ENCODE measurements at places on chromosomes 12 and 14.

GRCh38 chr12:122834104-122834920, 945 bp upstream of the HIP1R start:
- DNase-seq: peak; percentile 19

- DNase-seq: no peak
Measured at GRCh38 chr14:26841920-26842741, 244.3 kb upstream of the NOVA1 start.

DNA sequence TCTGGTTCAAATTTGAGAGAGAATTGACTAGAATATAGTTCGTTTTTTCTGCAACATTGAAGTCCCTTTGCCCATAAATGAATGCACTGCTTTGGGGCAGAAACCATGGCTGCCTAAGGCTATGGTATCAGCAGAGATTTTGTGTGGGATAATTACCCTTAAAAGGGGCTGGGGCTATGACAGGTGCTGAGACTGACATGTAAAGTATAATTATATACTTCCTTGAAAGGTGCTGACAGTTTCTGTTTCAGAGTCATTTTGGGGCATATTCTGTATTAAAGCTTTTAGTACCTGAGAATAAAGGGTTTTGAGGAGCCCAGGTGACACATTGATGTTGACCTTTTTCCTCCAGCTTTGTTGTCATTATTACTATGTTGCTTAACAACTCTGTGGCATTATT, 150.3 kb upstream of the PTPRQ start:
- no peak for DNase-seq

- no peak for DNase-seq
Measured at GRCh38 chr12:89372584-89373370, 20.5 kb upstream of the DUSP6 start.

DNA sequence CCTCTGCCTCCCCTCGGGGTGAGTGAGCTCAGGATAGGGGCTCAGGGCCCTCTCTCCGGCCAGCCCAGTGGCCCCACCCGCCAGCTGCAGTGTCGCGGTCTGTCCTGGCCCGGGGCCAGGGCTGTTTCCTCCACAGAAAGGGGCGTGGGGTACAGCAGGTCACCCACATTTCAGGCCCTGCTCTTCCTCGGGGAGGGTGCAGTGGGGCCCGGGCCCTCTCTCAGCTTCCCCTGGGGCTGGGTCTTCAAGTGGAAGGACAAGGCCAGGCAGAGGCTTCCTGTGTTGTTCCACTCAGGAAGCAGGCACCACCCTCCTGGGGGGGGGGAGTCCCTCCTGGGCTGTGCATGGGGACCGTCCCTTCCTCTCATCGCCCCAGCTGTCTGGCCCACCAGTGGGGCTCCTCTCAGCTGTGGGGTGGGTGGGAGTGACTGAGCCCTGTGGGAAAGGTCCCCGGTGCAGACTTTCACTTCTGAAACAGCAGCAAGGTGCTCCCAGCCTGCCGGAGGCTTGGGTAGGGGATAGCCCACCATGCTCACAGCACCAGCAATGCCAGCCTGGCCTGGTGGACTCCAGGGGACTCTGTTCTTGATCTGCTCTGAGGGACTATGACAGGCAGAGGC, 3.7 kb downstream of the GPR132 start:
- peak; percentile 36 for DNase-seq

- no peak for DNase-seq
Measured at GRCh38 chr14:90490720-90491050, 93.9 kb downstream of the CALM1 start.

DNA sequence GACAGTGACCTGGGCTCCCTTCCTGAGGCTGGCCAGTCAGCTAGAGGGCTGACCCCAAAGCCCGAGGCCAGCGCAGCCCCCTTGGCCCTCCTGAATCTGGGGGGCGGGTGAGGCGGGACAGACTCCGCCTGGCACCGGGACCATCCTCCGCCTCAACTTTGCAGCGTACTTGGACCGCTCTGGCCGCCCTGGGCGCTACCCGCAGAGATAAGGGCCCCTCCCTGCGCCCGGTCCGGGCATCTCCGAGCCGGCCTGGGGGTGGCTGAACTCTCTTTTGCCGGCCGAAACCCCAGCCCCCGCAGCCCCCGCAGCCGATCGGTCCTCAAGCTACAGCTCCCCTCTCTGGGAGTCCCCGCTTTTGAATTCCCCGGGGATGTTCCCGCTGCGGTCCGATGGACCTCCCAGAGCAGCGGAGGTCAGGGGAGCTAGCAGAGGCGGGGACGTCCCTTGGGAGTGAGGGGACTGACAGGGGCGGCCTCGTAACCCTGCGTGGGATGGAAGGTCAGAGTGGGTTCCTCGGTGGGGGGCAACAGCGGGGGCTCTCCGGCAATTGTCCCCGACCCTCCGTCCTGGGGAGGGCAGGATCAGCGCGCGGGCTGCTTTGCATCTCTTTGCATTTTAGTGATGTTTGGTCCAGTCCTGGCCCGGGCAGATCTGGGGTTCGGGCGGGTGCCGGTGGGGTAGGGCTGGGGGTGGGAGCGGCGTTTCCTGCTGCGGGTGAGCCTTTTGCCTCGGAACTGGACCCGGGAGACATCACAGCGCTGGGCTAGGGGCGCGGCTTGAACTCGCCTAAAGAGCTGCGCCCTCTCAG, at the start of gene CRIP1:
Gene CRIP1 (plus strand): TSS at position 724 of the 811 bp plus-strand sequence. CDS start 374 bp downstream, outside the sequence.
- no peak for DNase-seq

GRCh38 chr12:23626791-23627190, 322.7 kb downstream of the SOX5 start:
- DNase-seq: no peak

- DNase-seq: no peak
Measured at GRCh38 chr14:90839024-90839888, 23.0 kb upstream of the TTC7B start.

- DNase-seq: no peak
Measured at GRCh38 chr12:104673696-104674482, 217.1 kb downstream of the CHST11 start.

DNA sequence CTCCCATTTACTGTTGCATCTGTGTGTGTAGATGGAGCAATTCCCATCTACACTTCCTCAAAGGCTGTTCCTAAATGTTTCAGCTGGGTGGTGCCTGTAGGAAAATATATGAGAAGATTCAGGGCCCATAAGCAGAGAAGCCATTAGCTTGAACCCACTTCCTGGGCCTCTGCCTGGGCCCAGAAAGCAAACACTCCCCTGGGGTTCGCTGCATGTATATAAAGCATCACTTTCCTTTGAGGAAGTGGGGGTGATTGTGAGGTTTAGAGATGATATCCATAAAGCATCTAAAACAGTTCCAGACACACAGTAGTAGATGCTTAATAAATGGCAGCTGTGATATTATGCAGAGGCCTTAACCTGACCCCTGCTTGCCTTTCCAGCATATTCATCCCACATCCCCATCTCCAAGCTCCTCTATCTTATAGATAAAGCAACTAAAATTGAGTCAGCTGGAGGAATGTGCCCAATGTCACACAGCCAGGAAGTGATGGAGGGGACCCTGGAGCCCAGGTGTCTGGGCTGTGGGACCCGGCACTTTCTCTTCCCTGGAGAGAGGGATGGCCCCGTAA, 280.0 kb upstream of the CRY1 start:
- no peak for DNase-seq

DNA sequence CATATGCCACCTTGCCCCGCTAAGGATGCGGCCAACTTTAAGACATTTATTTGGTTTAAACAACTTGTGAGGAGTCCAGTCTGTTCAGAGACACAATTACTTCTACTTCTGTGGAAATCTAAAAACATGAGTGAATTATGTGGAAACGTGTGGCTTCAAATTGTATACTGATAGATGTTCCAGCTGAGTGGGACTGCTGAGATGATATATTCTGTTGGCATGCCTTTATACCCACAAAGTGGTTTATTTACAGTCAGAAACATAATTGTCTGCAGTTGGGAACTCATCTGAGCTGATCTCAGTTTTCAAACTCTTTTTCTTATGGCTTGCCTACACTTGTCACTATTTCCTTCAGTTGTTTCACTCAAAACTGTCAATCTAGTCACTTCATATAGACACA, 67.8 kb downstream of the FLRT2 start:
- no peak for DNase-seq

- DNase-seq: no peak
Measured at GRCh38 chr14:61222388-61222787, 58.8 kb downstream of the TMEM30B start.

DNA sequence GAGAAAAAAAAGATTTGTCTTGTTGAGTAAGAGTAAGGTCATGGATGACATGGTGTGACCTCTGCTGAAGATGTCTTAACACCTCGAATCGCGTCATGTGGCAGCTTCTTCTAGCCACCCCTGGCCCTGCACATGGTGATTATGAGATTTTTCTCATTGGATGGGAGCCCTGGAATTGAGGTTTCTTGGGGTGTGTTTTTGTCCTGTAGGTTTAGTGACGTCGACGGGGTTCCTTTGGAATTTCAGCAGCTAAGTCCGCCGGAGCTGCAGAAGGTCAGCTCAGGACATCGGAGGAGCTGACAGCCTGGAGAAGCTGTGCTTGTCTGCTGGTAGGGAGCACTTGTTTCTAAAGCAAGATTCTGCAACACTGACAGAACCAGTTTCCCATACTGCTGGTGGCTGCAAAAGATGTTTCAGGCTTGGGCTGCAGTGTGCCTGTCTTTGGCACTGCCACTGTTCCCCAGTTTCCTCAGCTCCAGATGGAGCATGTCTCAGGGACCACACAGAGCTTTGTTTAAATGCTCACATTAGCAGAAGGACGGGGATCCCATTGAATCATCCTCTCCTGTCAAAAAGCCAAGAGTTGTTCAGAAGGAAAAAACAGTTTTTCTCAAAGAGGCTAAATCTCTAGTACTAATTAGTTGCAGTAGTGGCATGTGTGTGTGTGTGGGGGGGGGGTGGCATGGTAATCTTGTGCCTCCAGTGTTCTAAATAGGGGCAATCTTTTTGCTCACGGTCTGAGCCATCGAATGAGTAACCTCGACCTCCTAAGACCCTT, 5.2 kb upstream of the FOS start:
- DNase-seq: no peak

DNA sequence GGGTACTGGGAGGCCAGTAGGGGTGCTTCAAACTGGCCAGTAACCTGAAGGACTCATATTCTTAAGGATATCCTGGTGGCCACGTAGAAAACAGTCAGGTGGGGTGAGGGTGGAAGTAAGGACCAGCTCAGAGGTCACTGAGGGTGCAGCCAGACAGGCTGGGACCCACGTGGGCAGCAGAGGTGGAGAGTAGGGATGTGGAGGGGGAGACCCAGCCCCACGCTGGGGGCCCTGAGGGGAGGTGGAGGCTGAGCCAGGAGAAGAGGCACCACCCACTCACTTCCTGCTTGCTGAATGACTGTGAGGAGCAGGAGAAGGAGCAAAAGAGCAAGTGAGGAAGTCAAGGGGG, 12.6 kb upstream of the SERPINA3 start:
- no peak for DNase-seq

DNA sequence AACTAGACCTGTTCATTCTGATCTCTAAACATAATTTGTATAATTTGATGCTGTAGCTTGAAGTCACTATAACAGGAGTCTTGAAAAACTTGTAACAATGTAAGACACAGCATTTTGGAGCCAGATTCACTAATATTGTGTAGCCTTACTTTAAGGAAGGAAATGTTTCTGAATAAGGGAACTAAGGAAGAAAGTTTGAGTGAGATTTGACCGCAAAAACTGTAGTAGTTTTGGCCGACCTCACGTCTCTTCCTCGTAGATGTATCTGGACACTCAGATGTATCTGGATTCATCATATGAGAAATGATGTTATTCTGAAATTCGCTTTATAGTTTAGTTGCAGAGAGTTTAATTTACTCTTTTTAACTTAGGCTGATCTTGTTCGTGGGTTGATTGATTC, 13.9 kb upstream of the DNAH10 start:
- DNase-seq: no peak

- DNase-seq: no peak
Measured at GRCh38 chr12:31589598-31589903, 1.4 kb downstream of the DENND5B start.

DNA sequence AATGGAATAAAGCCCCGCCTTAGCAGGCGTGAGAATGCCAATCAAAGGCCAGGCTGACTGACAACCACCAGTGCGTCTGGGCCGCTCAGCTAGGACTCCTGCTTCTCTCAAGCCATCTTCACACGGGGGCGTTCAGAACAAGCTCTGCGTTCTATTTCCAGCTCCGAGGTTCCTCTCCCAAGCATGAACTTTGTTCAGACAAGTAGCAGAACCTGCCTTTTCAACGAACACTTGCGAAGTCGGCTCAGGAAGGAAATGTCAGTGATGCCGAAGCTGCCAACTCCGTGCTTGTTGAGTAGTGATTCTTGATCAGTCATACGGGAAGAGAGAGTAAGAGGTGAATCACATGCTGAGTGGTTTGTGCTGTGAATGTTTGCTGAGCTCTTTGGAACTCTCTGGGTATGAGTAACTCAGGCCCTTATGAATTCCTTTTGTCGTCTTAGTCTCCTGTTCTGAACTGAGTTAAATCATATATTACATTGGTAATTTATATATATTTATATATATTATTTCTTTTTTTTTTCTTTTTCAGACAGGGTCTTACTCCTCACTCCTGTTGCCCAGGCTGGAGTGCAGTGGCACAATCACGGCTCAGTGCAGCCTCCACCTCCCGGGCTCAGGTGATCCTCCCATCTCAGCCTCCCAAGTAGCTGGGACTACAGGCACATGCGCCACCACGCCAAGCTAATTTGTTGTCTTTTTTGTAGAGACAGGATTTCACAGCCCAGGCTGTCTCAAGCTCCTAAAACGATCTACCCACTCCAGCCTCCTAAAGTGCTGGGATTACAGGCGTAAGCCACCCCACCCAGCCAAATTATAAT, 29.4 kb upstream of the BCL7A start:
- DNase-seq: peak; percentile 7

DNA sequence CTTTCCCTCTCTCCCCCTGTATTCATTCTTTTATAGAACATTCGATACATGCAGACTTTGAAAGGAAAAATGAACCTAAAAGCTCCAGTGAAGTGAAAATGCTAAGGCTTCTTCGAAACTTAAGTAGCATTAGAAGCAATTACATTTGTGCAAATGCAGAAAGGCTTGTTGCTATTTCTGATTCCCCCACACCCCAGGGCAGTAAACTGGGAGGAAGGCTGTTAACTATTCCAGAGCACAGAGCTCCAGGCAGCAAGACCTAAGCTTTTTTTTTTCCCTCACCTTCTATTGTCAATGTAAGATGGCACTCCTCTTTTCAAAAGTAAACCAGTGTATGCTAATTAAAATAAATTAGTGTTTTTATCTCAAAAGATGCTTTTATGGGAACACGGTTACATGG, 448.9 kb upstream of the TBX3 start:
- no peak for DNase-seq

DNA sequence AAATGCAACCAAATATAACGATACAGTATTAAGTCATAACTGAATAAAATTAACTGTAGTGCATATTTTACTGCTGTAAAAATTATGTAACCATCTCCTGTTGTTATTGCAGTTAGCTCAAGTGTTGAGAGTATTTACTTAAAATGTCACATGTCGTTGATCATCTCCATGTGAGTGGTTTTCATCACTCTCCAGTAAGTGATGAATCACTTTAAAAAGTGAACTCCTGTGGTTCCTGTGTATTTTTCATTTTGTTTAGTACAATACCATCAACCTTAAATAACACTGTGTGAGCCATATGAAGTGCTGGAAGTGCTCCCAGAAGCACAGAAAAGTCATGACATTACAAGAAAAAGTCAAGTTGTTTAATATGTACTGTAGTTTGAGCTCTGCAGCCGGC, 104.7 kb upstream of the SLCO1B1 start:
- no peak for DNase-seq
